ENCODE measurements at places on chromosomes 12 and 14.

DNA sequence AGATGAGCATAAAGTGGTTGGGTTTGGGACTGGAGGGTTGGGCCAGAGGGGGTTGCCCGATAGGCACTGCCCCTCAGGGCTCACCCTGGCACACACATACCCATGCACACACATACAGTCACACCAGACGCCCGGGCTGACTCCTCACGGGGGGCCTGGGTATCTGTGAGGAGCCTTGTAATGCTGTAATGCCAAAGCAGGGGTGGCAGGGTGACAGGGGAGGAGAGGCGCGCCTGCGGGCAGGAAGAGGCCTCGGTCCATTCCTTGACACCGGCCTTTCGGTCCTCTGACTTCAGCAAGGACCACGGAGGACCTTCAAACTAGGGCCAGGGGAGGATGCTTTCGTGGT, 375 bp downstream of the FAIM2 start:
- DNase-seq, result no peak

DNA sequence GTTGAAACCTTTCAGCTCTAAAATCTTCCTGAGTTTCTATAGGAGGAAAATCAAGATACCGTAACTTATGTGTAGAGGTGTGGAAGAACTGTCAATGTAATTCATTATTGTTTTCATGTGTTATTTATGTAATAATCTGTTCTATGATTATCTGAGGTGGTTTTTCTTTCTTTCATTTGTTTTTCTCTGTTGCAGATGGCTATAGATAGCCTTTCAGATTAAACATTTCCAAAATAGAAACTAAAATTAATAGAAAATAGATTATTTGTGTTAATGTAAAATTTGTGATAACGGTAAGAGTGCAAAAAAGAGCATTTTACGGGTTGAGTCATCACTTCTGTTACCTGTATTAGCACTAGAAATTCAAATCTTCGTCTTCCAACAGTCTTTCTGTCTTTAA, 128.8 kb downstream of the SYNE2 start:
- DNase-seq, result no peak

- no peak for DNase-seq
Measured at GRCh38 chr14:31530136-31530535, 31.1 kb upstream of the NUBPL start.

DNA sequence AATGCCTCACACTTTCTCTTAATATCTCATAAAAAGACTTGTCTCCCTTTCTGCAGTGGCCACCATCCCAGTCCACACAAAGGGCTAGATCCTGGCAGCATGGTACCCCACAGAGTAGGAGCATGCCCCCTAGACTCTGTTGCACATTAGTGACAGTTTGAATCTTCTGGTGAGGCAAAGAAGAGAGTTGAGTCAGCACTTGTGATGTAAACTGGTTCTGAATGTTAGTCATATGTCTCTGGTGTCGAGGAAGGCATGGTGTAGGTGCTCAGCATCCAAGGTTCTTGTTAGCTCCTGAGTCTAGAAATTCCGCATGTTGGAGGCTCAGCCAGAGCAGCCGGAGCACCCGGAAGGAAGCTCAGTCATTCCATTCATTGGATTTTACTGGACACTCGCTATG, 9.8 kb downstream of the TTC9 start:
- DNase-seq, result no peak

- no peak for DNase-seq
Measured at GRCh38 chr14:98976271-98976670, 295.7 kb downstream of the BCL11B start.

DNA sequence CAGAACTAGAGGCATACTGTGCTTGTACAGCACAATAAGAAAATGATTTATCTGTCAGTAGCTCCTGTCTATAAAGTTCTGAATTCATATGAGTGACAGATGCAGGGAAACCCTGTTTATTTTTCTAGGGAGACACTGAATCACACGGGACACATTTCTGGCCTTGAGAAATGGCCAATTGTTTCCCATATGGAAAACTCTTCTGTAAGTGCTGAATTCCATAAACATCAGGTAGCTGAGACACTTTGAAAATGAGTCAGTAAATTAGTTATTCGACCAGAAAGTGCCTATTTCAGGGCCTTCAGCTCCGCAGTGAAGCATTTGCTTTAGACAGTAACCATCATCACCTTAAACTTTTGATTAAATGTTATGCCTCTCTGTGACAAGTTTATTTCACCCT, 184.4 kb downstream of the TMEM132D start:
- DNase-seq, result no peak

DNA sequence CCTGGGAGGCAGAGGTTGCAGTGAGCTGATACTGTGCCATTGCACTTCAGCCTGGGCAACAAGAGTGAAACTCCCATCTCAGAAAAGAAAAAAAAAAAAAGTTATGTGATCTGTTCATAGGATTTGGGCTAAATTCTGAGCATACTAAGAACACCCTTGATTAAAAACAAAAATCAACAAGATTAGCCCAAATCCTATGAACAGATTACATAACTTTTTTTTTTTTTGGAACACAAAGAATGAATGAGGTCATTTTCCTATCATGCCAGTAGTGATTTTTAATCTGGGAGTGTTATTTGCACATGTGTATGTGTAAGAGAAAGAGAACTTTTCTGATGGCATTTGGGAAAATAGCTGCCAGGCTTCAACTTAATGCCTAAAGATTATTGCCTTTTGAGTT, 208.7 kb downstream of the ERC1 start:
- DNase-seq, result no peak

DNA sequence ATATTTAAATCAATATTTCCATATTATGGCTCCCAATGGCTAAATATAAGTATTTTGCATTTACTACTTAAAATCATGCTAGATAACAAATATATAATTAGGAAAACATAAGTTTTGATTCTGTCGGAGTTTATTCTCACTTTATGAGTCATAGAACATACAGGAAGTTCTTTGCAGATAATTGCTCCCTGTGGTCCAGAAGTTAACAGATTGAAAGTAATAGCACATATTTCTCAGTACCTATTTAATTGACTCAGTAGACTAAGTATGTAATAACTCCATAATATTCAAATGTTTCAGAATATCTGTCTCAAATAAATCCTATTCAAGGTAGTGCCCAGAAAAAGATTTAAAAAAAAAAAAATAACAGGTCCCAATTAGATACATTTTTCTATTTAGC, 806.0 kb upstream of the ATXN7L3B start:
- no peak for DNase-seq

DNA sequence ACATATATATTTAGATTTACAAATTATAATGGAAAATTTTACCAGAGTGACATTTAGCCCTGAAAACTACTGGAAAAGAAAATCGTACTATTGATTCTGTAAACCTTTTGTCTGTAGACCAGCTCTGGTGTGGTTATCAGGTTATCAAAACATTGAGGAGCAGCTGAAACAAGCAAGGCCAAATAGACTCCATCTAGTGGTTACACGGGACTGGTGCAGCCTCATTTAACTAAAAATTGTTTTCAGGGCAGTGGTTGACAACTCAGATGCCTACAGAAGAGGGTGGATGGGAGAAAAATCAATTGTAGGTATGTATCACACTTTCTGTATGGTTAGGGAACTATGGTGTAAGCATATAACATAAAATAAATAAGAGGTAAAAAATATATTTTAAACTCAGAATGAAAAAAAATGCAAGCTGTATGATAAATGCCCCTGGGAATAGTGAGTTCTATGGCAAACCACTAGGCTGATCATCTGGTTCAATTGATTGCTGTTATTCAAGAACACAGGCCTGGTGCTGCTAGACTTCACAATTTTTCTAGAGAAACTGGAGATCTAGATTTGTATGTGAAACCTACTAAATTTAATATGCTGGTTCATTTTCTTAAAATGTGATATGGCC, 51.2 kb downstream of the ACSS3 start:
- DNase-seq, result no peak

GRCh38 chr12:57735952-57736740, 2.4 kb downstream of the AGAP2 start:
- DNase-seq, result no peak

- DNase-seq, result no peak
Measured at GRCh38 chr12:19140381-19141236, 11.1 kb downstream of the PLEKHA5 start.

- no peak for DNase-seq
Measured at GRCh38 chr14:105050551-105050897, 14.7 kb downstream of the GPR132 start.

All from epithelial cell of proximal tubule (primary cell).